Colonic mucosa (tissue), 4 donors: ENCODE measurements at places on chromosomes 2 and 18. TPM values are rescaled to one million over a fixed set of nuclear protein-coding genes. Genes with fewer than 3 reads are reported as not detected.

- no peak overlapping the region for H3K27ac ChIP-seq
- H3K4me1 ChIP-seq = no peaks in the 10 kb centered on the region
- peak; percentile 36 for DNase-seq
- H3K4me3 ChIP-seq = no peak overlapping the region
Observed at GRCh38 chr2:44707945-44708660, 233.4 kb upstream of the SIX3 start.

The ERICH2 gene
- not detected for total RNA-seq

- no peaks in the 10 kb centered on the region for H3K27me3 ChIP-seq
- no peaks in the 10 kb centered on the region for H3K36me3 ChIP-seq
- H3K4me3 ChIP-seq = peak within 1 kb of the TSS; percentile 75
- H3K4me1 ChIP-seq = peaks cover 10% of the 10 kb centered on the region
Observed at GRCh38 chr2:27086724-27087593, at the start of gene KHK. KHK (plus strand) TSS chr2:27086772; CDS start chr2:27087260, 488 bp downstream.

The ATG16L1 gene
- 32.1 TPM for total RNA-seq

The TRIB2 gene
- 10.5 TPM for total RNA-seq

GRCh38 chr2:217829420-217829819 is 173.4 kb downstream of the TNS1 start:
- no peak overlapping the region for H3K4me3 ChIP-seq
- no peaks in the 10 kb centered on the region for H3K36me3 ChIP-seq
- H3K4me1 ChIP-seq = no peaks in the 10 kb centered on the region
- no peak overlapping the region for H3K27ac ChIP-seq
- no peak for DNase-seq
- no peaks in the 10 kb centered on the region for H3K27me3 ChIP-seq

DNA sequence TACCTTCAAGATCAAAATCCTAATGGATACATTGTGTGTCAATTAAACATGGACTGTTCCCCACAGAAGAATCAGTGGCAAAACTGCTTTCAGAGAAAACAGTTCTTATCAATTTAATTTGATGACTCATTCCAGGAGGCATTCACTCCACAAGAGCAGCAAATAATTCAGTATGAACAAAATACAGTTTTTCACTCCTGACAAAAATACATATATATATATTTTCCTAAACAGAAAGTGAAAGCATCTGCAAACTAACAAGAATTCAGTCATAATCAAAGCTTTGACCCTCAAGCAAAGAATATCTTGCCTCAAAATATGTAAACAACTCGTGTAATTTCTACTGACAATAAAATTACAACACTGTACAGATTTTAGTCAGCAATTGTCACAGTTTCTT is 685.1 kb upstream of the SLC8A1 start:
- no peaks in the 10 kb centered on the region for H3K36me3 ChIP-seq
- no peak overlapping the region for H3K4me3 ChIP-seq
- no peak for DNase-seq
- no peaks in the 10 kb centered on the region for H3K27me3 ChIP-seq

DNA sequence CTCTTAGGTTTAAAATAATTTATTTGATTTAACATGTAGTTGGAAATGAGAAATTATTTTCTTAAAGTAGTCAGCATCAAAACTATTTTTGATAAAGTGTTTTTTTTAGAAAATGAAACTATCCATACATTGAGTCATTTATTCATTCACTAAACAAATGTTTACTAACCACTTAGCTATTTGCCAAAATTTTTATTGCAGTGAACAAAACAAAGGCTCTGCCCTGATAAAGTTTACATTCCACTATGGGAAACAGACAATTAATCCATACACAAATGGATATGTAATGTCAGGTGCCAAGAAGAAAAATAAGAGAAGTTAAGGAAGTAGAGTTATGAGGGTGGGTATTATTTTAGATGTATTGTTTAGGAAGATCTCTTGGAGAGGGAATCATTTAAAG is 19.1 kb upstream of the CCDC178 start:
- H3K4me1 ChIP-seq = no peaks in the 10 kb centered on the region
- DNase-seq = no peak
- H3K4me3 ChIP-seq = no peak overlapping the region
- no peaks in the 10 kb centered on the region for H3K36me3 ChIP-seq
- no peak overlapping the region for H3K27ac ChIP-seq

DNA sequence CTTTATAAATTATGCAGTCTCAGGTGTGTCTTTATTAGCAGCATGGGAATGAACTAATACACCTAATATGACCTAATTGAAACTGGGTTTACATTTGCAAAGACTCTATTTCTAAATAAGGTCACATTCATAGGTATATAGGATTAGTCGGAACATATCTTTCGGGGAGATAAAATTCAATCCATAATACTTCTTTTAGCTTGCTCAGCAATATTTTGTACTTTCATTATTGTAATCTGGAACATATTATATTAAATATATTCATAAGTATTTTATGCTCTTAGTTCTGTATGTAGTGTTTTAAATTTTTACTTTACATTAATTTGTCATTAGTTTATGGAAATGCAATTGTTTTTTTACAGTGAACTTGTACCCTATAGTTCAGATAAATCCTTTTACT is 927.7 kb downstream of the CCDC85A start:
- no peak overlapping the region for H3K4me3 ChIP-seq
- H3K4me1 ChIP-seq = no peaks in the 10 kb centered on the region
- no peak overlapping the region for H3K27ac ChIP-seq

DNA sequence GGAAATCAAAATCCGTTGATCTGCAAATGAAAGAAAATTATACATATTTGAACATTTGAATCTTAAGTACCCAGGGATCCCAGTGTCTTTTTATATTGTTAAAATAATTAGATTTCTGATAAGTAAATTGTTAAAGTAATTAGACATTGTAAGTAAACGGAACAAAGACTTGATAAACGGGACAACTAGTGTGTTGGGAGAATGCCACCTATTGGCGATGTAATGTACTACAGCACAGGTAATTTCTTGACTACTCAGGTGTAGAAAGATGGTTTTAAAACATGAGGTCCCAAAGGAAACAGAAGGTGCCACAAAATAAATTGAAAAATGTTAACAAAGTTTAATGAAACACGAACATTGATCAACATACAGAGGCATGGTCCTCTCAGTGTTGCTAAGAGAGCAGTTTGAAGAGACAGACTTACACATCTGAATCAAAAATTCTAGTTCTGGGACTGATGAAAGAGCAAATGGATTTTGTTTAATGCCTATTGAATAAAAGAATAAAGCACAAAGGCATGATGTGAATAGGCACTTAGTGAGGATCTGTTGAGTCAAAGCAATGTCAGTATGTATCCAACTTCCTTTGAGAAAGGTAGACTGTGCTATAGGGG is 103.4 kb upstream of the RASGRP3 start:
- no peaks in the 10 kb centered on the region for H3K4me1 ChIP-seq
- H3K27me3 ChIP-seq = no peaks in the 10 kb centered on the region
- no peak overlapping the region for H3K27ac ChIP-seq
- no peaks in the 10 kb centered on the region for H3K36me3 ChIP-seq

DNA sequence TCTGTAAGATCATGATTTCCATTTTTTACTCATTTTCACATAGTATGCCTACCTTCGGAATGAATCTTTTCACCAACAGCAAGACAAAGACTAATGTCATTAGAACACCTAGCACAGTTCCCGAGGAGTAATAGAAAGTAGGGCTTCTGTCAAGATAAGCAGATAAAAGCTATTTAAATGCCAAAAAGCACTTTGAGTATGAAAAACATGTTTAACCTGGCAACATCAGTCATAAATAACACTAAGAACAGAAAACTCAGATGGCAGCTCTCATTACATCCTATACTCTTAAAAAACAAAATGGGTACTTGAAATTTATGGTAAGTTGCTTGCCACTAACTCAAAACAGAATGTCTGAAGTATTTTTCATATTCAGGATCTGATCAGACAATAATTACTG is 17.1 kb downstream of the NEMP2 start:
- no peaks in the 10 kb centered on the region for H3K36me3 ChIP-seq
- H3K27ac ChIP-seq = no peak overlapping the region
- H3K4me1 ChIP-seq = no peaks in the 10 kb centered on the region

GRCh38 chr18:12862874-12863482 is 21.1 kb downstream of the PTPN2 start:
- H3K4me3 ChIP-seq = no peak overlapping the region
- H3K36me3 ChIP-seq = no peaks in the 10 kb centered on the region
- no peaks in the 10 kb centered on the region for H3K4me1 ChIP-seq
- no peak overlapping the region for H3K27ac ChIP-seq
- no peaks in the 10 kb centered on the region for H3K27me3 ChIP-seq
- no peak for DNase-seq

The PLB1 gene
- total RNA-seq = 1.3 TPM
